ENCODE measurements at places on chromosomes 6 and 20.

DNA sequence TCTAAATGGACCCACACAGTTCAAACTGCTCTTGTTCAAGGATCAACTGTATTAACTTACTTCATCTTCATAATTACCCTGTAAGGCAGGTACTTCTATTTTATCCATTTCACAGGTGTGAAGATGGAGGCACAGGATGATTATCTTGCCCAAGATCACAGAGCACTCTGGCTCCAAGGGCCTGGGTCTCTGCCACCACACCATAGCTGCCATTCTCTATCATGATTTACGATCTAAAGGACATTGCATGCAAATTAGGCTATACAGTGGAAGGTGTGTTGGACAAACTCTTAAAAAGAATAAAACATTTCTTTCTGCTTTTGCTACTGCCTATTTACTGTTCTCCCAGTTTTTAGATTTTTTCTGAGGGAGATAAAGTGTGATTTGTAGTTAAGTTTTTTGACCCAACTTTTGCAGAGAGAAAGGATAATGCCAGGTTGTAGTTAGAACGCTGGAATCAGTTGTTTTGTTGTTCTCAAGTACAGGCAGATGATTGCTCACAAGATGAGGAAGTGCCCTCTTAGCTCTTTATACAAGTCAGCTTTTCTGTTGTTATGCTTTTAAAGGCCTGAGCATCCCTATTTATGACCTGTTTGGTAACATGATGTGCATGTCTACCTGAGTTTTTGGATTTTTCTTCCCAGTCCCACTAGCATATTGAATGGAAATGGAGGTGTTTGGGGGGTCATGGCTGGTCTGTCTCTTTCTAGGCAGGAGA, 247.9 kb downstream of the ZFAND3 start:
- no peak for DNase-seq

- no peak for DNase-seq
Observed at GRCh38 chr20:59153355-59153681, 10.3 kb upstream of the ZNF831 start.

DNA sequence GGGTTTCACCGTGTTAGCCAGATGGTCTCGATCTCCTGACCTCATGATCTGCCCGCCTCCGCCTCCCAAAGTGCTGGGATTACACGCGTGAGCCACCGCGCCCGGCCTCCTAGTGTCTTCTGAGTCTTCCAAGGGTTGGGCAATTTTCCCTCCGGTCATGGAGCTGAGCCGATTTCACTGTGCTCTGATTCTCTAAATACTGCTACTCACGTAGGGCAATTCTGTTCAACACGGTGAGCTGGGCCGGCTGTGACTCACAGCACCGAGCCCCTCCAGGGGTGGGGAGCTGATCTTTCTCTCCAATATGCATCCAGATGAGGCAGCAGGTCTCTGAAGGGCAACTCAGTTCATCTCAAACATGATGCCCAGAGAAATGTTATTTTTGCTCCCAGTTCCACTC, 71.6 kb upstream of the CD93 start:
- DNase-seq, result no peak

GRCh38 chr6:100119261-100119660, 125.2 kb upstream of the MCHR2 start:
- DNase-seq, result no peak

DNA sequence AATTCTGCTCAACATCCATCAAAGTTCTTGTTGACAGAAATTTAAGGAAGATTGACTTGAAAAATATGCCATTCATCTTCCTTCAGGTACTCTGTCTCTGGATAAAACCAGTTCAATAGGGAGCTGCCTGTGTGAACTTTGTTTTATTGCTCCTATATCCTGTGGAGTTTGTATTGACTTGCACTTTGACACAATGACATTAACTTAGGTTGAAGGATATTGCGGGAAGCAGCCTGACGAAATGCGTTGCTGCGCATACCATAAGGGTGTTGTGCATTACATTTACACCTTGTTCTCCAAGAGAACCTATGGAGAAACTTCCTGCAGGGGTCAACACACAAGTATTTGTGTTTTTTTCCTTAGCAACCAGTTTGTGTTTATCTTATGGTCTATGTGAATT, 185.4 kb upstream of the GRIK2 start:
- no peak for DNase-seq

DNA sequence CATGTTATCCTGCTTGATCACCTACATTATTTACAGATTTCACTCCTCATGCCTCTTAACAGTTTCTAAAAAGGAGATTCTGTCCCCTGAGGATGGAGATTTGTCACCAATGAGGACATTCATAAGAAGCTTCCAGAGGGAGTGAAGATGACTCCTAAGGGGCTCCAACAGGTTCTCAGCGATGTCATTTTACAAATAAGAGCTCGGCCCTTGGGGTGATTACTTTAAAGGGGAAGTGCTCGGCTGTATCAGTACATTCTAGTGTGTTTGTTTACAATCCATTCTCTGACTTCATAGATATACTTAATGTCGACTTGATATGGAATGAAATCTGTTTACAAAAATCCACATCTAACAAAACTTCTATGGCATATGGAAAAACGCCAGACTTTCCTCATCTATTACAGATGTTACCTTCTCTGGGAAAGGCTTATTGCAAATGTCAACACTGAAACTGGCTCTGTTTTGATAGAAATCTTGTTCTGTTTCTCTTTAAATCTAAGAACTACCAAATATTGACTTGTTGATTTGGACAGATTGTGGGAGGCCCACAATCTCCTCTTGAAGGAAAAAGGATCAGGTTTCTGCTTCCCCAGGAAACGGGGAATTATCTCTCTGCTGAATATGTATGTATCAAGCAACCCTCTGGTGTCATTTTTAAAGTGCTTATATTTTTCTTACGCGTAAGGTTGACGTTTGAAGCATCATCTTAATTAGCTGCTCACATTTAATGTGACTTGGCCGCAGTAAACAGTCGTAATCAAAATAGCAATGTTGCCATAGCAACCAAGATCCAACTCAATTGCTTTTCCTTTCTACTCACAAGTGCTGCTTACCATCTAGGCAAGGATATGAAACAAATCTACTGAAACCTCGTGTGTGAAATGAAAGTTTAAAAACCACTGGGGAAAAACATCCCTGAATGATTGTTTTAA, 95.7 kb downstream of the SHLD1 start:
- DNase-seq, result no peak

Data from stimulated activated CD8-positive, alpha-beta memory T cell treated with anti-CD3 and anti-CD28 coated beads, Interleukin-4, amount 100 ng/mL, for 1 hour (primary cell).